ENCODE measurements at places on chromosomes 2 and 18.

DNA sequence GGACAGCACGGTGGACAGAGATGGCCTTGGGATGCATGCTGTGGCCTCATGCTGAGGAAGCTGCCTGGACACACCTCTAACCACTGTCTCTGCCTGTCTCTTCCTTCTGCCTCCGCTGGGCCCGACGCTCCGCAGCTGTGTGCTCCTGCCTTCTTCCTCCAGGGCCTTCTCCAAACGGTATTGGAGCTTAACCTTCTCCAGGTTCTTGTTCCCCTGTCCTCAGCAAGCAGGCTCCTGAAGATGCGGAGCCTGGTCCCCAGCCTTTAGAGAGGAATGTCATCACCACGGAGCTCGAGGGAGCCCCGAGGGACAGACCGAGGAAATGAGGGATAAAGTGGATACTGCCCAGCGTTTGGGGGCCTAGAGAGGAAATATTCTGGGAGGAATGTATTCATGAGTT, 155.1 kb downstream of the DYSF start:
- DNase-seq, result no peak

GRCh38 chr2:42214669-42215068, 45.5 kb downstream of the EML4 start:
- DNase-seq, result peak; percentile 57

DNA sequence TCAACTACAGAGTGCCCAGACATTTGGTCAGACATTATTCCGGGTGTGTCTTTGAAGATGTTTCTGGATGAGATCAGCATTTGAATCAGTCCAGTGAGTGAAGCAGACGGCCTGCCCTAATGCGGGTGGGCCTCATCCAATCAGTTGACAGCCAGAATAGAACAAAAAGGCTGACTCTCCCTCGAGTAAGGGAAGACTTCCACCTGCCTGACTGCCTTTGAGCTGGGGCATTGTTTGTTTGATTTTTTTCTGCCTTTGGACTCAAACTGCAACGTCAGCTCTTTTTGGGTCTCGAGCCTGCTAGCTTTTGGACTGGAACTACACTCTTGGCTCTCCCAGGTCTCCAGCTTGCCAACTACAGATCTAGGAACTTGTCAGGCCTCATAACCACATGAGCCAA, 111.7 kb upstream of the AGAP1 start:
- peak; percentile 40 for DNase-seq

DNA sequence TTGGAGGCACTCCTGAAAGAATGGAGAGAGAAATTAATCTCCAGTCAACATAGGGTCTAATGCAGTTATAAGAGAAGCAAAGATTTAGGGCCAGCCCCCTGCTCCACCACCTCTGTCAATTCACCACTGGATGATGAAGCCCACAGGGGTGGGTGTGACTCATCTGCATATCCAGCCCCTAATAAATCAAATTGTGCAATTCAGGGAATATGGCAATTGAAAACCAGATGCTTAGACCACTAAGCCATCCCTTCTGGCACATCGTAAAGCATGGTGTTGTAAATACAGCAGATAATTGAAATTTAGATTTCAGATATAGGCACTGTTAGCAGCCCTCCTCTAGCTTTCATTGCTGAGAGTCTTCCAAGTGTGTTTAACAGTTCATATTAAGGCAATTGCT, 541.4 kb downstream of the PARD3B start:
- DNase-seq, result peak; percentile 18

DNA sequence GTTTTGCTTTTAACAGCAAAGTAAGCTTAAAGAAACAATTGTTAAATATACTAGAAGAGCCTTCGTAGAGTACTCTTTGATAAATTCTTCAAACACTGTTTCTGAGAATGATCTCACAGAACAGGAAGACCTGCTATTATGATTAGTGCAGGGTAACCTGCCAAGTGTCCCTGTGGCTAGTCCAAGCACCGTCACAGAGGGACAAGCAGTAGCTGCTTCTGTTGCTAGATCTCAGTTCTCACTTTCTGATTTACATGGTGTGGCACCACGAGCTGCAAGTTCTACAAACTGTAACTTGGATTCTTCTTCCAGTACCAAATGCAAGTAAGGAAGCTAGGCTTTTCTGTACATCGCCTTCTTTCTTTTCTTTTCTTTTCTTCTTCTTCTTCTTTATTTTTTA, 121.5 kb downstream of the PIEZO2 start:
- no peak for DNase-seq
